CD4-positive, alpha-beta T cell (primary cell): ENCODE measurements at places on chromosomes 5 and 9.

DNA sequence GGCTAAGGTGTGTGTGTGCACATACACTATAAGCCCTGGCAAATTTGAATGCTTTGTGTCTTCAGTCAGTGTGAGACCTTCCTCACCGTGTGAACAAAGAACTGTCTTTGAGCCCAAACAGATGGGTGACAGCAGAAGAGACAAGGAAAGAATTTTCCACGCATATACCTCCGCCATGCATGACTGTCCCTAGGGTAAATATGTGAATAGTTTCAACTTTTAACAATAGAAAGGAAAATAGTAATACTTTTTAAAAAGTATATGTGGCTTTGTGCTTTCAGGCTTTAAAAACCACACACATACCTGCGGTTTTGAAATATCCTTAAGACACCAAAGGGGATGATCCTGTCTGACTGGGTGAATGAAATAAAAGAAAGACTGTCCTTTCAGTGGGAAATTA, 438.6 kb upstream of the MPDZ start:
- no peak for DNase-seq

- no peak for DNase-seq
Measured at GRCh38 chr9:111035543-111036428, 2.5 kb downstream of the LPAR1 start.

GRCh38 chr5:133514456-133514855, 97.9 kb downstream of the FSTL4 start:
- DNase-seq = no peak

DNA sequence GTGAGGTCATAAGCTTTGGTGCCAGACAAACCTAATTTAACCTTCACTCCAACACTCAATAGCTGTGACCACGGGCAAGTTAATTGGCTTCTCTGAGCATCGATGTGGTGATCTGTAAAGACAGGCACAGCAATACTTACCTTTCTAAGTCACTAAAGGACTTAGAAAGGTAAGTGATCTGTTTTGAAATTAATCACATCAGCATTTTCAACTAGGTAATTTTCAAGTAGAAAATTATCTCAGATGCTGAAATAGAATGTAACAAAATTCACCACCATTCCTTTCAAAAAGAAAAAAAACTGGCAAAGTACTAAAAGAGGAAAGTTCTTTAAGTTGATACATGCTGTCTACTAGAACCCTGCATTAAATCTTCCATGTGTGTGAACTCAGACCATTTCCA, 354.5 kb downstream of the ICE1 start:
- no peak for DNase-seq
